Nucleus accumbens (tissue), 56 donors: ENCODE measurements at places on chromosomes 3 and 15.

DNA sequence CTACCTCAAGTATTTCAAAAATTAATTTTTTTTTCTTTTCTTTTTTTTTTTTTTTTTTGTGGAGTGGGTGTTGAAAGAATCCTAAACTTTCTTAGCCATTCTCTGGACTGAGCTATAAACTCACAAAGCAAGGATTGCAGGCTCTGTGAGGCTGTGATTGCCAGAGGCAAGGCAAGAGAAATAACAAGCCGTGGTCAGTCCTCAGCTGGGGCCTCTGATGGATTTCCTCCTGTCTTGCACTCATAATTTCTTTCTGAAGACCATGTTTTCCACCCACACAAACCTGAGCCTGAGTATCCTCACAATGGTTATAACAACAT, 1.3 kb downstream of the CX3CR1 start:
- DNase-seq, result no peak

GRCh38 chr15:68635141-68635540, 56.3 kb downstream of the CORO2B start:
- DNase-seq, result peak; percentile 57

GRCh38 chr3:67946436-67946835, 292.0 kb upstream of the SUCLG2 start:
- no peak for DNase-seq

DNA sequence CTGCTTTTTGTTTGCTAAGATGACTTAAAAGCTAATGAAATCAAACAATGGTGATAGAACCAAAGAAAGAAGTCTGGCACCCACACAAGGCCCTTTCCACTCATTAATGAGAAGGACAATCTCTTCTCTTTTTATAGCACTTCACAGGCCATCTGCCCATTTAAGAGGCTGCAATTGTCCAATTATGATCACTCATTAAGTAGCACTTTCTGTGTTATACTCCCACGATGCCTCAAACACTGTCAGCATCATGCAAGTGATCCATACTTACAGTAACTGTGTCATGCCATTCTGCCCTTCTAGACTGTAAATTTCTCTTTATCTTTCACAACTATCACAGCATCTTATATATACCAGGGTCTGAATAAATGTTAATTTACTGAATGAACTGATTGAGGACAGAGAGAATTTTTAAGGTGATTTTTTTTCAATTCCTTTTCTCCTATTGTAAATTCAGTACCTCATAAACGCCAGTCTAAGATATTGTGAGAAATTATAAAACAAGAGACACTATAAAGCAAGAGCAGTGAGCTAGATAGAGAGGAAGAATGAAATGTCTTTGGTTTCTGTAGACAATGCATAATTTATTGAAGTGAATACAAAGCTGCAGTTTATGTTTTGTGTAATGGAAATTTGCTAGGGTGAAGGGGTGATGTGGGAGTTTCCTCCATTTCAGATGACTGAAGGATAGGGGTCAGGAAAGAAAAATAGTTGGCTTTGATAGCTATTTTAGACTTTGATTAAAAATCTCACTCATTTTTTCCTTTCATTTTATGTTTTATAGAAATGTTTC, 17.3 kb downstream of the CD200 start:
- DNase-seq, result no peak

- DNase-seq, result no peak
Observed at GRCh38 chr15:67968966-67969365, 85.1 kb upstream of the PIAS1 start.

- no peak for DNase-seq
Observed at GRCh38 chr15:85379403-85380131, 836 bp upstream of the AKAP13 start.

- no peak for DNase-seq
Observed at GRCh38 chr3:158790901-158791589, 10.8 kb upstream of the MFSD1 start.

GRCh38 chr3:13599887-13600450, 51.0 kb downstream of the FBLN2 start:
- DNase-seq, result no peak

- no peak for DNase-seq
Observed at GRCh38 chr15:45141386-45141785, 11.6 kb downstream of the DUOX1 start.

GRCh38 chr3:55750525-55750924, 263.4 kb upstream of the WNT5A start:
- DNase-seq, result no peak

GRCh38 chr15:56981160-56981559, 62.7 kb downstream of the TCF12 start:
- no peak for DNase-seq
